Activated CD8-positive, alpha-beta memory T cell treated with anti-CD3 and anti-CD28 coated beads for 1 hour (primary cell): ENCODE measurements at places on chromosomes 2 and 18.

GRCh38 chr2:47704287-47704686, 78.7 kb upstream of the MSH6 start:
- no peak for DNase-seq

DNA sequence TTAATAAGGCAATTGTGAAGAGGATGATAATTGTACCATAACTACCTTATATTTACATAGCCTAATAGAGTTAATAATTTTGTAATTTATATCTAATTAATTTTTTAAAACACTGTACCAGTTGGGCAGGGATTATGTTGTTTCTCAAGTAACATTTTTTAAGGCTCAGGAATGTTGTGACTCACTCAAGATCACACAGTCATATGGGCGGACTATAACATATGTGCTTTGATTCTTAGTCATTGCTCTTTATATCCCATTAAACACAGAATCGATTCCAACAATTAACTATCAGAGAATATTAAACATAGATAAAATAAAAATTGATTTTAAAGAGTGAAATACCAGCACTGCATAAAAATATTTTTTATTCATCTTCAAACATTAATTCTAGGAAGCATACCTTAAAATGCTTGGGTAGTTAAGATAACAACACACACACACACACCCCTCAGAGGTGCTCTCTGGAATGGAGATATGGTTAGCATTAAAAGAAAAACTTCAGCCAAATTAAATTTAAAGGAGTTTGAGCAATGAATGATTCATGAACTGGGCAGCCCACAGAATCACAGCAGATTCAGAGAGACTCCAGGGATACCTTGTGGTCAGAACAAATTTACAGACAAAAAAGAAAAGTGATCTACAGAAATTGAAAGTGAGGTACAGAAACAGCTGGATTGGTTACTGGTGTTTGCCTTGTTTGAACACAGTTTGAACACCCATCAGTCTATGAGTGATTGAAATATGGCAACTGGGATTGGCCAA, 869.4 kb upstream of the ID2 start:
- no peak for DNase-seq

GRCh38 chr2:130259594-130259993, 61.4 kb upstream of the TUBA3E start:
- DNase-seq, result no peak

DNA sequence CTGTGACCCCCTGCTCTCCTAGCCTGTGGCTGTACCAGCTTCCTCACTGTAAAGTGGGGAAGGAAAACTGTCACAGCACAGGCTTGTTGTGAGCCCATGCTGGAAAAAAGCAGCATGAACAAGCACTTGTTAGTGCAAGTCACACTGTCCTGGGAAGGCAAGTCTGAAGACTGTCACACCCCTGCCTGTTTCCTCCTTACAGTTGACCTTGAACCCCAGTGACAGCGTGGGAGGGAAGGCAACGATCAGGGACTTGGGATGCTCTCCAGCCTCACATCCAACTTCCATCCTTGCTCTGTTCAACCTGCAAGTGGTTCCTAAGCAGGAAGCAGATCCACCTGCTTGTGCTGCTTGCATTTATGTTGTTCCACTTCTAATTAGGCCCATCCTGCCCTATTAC, 311.3 kb upstream of the KLHL29 start:
- no peak for DNase-seq

- no peak for DNase-seq
Observed at GRCh38 chr2:224528171-224528570, 57.0 kb downstream of the CUL3 start.

- no peak for DNase-seq
Observed at GRCh38 chr2:227724394-227725039, at the start of gene SCYGR6. SCYGR6 (minus strand) TSS chr2:227724757; CDS start chr2:227724757, 0 bp downstream.

DNA sequence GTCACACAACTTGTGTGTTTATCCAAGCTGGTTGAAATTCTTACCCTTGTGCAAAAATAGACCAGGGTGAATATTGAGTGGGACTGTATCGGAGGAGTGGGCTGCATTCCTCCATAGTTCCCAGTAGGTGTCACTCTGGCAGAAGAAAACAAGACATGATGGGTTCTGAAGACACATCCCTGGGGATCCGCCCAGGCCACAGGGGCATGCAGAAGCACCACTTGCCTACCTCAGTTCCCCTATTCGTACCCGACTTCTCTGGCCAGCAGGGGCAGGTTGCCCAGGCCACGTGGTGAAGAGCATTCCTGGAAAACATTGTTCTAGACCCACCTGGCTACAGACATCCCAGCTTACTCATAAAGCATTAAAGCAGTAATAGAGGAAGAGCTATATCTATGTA, 168.2 kb downstream of the FAM210A start:
- DNase-seq, result no peak

GRCh38 chr2:201522965-201523364, 71.4 kb downstream of the STRADB start:
- no peak for DNase-seq

- no peak for DNase-seq
Observed at GRCh38 chr18:46048641-46049040, 23.4 kb downstream of the PSTPIP2 start.

GRCh38 chr2:130352237-130352636, 3.6 kb upstream of the PTPN18 start:
- no peak for DNase-seq

- no peak for DNase-seq
Observed at GRCh38 chr18:57716549-57716948, 86.6 kb downstream of the ATP8B1 start.

DNA sequence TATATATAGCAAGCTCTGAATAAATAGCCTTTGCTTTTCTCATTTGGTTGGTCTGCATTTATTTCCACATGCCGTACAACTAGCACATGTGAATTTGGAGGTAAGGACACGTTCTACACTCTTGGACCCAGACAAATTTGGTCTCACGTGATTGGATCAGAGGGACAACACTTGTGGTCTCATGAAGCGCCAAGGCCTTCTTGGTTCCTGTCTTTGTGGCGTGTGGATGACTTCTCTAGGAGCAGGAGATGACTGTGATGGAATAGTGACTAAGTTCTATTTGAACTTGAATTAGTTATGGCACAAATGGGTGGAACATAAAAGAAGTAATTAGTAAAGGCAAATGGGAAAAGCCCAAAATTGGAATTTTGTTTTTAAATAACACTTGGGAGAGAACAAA, 206.9 kb downstream of the BCL2 start:
- DNase-seq, result no peak

GRCh38 chr2:82795446-82795845, 1663.6 kb downstream of the SUCLG1 start:
- DNase-seq, result no peak

DNA sequence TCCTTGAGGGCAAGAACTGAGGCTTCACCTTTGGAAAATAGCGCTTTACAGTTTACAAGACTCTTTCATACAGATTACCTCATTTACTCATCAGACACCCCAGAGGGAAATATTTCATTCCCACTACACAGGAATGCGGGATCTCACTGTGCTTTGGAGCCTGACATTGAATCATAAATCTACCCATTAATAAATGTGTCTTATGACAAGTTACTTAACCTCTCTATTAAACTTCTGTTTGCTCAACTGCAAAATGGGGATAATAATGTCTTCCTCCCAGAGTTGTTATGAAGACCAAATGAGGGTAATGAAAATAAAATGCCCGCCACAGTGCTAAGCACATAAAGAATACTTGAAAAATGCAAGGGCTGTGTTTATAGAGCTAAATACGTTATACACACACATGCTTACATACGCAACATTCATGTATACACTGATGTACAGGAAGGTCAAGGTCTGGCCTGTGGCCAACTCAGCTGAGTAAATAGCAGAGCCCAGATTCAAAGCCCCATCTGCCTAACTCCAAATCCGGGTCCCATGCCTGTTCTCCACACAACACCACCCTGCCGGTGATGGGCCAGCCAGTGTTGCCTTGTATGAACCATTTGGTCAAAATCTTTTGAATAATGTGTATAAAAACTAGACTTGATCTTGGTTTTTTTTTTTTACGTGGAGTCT, 77.8 kb upstream of the STPG4 start:
- DNase-seq, result no peak

GRCh38 chr2:85324639-85325465, 2.9 kb downstream of the TGOLN2 start:
- DNase-seq, result no peak

- no peak for DNase-seq
Observed at GRCh38 chr2:171811245-171811628, 82.8 kb downstream of the SLC25A12 start.

- no peak for DNase-seq
Observed at GRCh38 chr18:79826966-79827365, 29.2 kb downstream of the KCNG2 start.

- DNase-seq, result no peak
Observed at GRCh38 chr2:200090683-200091082, 135.3 kb downstream of the MAIP1 start.

DNA sequence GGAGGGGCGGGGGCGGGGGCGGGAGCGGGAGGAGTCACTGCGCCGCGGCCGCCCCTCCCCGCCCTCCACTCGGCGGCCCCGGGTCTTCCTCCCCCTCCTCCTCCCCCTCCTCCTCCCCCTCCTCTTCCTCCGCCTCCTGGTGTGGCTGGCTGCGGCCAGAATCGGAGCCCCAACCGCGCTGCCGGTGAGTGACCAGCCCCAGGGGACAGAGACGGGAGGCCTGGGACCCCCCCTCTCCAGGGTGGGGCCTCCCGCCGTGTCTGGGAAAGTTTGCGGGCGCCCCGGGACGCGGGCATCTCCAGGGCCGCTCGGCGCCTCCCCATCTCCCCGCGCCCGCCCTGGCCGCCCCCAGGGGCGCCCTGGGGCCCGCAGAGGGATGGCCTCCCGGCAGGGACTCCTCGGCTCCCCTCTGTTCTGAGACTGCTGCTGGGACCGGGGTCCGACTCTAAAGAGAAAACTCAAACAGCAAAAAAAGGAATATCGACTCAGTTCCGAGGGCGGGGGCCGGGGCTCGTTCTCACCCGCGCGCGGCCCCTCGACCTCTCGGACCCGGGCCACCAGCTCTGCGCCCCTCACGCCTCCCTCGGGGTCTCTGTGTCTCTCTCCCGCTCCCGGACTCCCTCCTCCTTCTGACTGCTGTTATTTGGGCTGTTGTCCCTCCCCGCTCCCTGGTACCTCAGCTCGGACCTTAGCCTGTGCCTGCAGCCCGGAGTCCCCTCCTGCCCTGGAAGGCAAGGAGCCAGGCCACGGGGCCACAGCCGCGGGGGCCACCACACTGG, at the start of gene STON1:
STON1 (plus strand) TSS at position 122 of the 779 bp plus-strand sequence. CDS start 50,480 bp downstream, outside the sequence.
- peak; percentile 14 for DNase-seq

DNA sequence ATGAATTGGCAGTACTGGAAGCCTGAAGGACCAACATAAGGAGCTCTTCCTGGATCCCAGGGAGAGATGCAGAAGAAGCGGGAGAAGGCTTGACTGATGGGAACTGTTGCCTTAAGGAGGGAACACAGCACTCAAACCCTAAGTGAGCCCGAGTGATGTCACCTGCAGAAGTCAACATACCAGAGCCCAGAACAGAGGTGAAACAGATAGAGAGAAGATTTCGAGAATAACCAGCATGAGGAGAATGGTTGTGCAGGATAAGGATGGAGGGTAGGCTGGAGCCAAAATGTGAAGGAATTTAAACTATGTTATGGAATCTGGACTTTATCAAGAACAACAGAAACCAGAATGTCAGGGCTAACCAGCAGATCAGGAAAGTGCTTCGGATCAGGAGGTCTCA, 463.1 kb upstream of the DDX18 start:
- no peak for DNase-seq

DNA sequence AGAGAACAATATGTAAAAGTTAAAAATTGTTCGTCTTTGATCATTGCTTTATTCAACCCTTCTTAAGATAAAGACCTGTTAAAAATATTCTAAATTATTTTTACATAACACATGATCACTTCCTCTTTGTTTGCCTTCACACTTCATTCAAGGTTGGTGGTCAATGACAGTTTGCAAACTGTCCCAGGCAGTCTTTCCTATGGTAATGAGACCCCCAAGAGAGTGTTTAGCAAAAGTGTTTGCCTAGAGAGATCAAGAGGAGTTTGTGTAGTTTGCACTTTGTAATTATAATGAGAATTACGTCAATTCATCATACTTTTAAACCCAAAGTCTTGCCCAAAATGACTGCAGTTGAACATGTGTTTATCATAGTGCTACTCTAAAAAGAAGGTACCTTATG, 77.2 kb upstream of the ABCA12 start:
- no peak for DNase-seq

DNA sequence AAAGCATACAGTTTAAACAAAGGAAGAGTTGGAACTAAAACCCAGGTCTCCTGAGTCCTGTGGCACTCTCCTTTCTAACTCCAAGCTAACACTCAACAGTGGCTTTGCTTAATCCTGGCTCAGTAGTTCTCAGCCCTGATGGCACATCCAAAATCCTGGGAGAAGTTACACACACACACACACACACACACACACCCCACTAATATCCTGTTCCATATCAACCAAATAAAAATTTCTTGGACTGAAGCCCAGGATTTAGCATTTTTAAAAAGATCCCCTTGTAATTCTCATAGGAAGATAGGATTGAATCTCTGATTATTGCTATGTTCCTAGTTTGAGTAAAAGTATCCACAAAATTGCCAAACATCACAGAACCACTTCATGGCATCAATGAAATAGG, 136.1 kb upstream of the RIOK3 start:
- no peak for DNase-seq

DNA sequence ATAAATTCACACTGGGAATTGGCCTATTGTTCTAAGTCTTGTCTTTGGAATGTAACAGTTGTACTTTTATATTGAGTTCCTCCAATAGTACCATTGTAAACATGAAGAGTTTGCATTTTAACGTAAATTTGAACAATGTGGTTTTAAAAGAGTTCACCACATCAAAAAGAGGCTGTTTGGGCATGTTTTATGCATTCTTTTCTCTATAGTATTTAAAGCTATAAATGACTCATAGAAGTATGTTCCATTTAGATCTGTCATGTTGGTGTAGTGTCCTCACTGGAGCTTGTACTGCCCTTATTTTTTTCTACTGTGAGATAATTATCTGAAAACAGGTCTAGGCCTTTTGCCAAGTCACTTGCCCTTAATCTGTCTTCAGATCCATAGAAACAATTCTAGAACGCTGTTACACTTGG, 141.9 kb downstream of the RHBDD1 start:
- no peak for DNase-seq

GRCh38 chr18:24611075-24611474, 150.6 kb downstream of the HRH4 start:
- no peak for DNase-seq

DNA sequence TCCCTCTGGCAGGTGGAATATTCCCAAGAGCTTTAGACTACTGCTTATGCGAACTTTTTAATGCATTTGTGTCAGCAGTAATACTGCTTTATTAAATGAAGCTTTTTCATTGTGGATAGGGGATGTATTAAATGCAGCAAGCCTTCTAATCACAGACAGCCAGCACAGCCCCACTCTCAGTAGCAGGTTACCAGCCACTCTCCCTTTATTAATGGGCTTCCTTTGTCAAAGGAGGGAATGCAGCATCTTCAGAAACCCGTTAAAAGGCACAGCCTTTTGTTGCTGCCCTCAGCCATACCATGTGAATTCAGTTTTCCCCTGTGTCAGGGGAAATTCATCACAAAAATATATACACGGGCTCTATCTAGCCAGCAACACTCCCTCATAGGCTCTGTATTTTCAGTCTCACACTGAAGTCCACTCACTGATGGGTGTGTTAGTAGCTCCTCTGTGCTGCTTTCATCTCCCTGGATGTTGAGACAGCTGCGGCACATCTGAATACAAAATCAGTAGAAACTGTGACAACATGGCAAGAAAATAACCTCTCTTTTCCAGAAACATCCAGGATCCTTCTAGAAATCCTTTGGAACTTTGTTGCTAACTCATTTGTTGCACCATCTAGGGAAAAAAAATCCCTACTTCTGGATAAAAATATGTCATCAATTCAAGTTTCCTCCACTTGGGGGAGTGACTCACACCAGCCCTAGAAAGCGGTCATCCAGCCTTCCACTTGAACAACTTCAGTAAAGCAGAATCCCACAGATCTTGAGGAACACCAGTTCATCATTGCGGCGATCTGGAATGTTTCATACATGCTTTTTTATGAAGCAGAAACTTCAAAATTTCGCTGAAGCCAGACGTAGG, 48.4 kb downstream of the LRRTM1 start:
- no peak for DNase-seq
